ENCODE measurements at places on chromosomes 11 and 22. TPM values are rescaled to one million over a fixed set of nuclear protein-coding genes. Genes with fewer than 3 reads are reported as not detected.

Gene OR51B5
- 0.18 TPM for total RNA-seq

Gene UPK3A
- not detected for total RNA-seq

Gene RAG1
- total RNA-seq: not detected

Gene RIBC2
- total RNA-seq: not detected

Gene MUC5AC
- total RNA-seq: not detected

Gene SCN4B
- not detected for total RNA-seq

Gene PHOX2A
- not detected for total RNA-seq

Gene PANX2
- 0.44 TPM for total RNA-seq

Gene RIMBP3C
- 0.24 TPM for total RNA-seq

Gene MS4A3
- not detected for total RNA-seq

Gene KRTAP5-7
- not detected for total RNA-seq

Gene ALG12
- total RNA-seq: 15.8 TPM
